ENCODE measurements at places on chromosomes 16 and 17.

GRCh38 chr16:88886845-88887521 is 20.5 kb upstream of the PABPN1L start:
- DNase-seq = no peak

- DNase-seq = no peak
Observed at GRCh38 chr16:85330694-85331188, 218.5 kb upstream of the CIBAR2 start.

DNA sequence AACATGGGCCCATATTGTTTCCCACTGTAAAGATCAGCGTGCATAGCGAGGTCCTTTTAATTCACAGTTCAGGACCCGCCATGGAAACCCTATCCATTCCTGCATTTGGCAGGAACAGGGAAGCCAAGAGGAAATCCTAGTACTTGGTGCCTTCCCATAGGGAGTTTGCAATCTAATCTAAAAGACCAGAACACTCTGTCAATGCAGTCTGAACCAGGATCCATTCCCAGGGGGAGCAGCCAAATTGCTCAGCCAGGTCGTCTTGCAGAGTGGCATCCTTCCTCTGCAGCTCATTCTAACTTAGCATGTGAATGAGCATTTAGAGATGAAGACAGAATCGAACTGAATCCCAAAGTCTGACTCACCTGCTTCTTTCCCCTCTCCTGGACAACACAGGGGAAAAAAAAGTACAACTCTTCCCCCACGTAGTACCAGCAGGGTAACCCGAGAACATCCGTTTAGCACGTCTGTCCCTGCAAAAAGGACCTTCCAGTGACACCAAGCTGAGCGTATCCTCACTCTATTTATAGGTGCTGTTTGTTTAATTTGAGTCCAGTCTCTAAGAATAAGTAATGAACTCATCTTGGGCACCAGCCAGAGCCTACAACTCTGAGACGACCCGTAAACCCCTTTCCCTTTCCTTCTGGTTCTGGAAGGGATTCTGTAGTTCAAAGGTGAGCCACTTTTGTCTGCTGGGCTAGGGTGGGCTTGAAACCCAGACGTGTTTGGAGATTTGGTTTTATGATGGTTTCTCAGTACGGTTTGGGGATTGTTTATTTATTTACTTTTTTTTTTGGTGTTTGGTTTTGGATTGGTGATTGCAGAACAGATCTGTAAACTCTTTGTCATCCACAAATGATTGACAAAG is 74.5 kb downstream of the ERCC4 start:
- DNase-seq = no peak

DNA sequence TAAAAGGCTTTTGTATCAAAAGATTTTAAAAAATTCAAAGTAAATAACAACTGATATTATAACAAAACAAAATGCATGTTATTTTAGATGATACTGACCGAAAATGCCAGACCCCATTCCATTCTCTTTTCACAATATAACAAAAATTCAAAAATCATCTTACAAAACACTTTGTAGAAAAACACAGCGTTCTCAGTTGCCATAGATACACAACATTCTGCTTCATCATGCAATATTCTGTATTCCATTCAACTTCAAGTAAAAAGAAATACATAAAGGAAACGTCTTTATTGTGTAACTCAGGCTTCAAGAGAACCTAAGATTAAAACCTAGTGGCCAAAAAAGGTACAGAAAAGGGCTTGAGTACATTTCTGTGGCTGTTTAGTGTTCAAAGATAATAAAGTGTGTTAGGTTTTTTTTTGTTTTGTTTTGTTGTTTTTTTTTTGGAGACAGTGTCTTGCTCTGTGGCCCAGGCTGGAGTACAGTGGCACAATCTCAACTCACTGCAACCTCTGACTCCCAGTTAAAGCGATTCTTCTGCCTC is 250.5 kb downstream of the CEP112 start:
- DNase-seq = no peak

DNA sequence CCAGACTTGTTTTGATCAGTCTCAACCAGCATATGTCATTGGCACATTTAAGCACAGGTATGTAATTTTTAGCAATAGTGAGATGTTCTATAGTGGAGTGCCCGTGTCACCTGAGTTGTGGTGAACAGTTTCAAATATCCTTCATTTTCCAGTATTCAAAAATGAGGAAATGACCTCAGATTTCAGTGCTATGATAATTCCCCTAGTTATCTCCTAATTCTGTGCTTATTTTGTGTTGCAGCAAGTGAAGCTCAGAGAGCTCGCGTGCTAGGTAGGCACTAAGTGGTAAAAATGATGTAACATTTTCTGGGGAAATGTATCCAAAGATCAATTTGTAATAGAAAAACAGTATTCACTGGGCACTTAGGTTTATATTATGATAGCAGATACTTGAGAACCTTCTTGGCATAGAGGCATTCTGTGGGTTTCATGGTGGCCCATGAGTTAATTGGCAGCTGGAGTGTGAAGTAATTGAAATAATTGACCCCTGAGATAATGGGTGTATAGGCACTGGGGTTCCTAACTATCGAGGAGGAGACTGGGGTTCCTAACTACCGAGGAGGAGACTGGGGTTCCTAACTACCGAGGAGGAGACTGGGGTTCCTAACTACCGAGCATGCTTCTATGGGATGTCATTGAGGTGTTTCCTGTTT is 159.1 kb downstream of the PRKCA start:
- no peak for DNase-seq

GRCh38 chr17:71666047-71666446 is 454.8 kb upstream of the SOX9 start:
- no peak for DNase-seq

DNA sequence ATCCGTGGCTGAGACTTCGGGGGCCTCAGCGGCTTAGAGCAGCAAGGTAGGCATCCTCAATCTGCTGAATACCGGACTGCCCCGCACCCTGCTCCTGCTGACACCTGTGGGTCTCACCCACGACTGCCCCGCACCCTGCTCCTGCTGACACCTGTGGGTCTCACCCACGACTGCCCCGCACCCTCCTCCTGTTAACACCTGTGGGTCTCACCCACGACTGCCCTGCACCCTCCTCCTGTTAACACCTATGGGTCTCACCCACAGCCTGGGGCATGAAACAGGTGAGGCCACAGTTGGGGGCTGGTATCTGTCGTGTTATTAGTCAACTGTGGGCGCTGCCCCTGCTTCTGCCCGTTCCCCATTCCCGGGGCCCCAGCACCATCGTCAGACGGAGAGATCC is 36.3 kb upstream of the PABPN1L start:
- DNase-seq = no peak

- no peak for DNase-seq
Observed at GRCh38 chr17:1535737-1536136, 19.3 kb upstream of the INPP5K start.

- DNase-seq = no peak
Observed at GRCh38 chr16:75000481-75001081, 1.8 kb downstream of the ZNRF1 start.

DNA sequence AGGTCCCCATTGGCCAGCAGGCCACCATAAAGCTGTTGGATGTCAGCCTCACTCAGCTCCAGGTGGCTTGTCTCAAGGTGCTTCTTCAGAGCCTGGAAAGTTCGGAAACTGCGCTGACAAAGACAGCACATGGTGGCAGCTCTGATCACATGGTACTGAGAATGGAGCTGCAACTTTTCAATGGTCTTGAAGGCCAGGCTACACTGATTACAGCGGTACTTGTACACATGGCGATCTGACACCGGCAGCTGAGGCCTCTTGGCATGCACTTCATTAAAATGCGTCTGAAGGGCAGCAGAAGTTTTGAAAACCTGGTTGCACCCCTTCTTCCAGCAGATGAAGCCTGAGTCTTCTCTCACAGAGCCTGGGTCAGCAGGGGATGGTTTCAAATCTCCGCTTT is 249.7 kb downstream of the ZFHX3 start:
- DNase-seq = no peak

GRCh38 chr17:28744104-28744971 is 527 bp downstream of the TRAF4 start:
- no peak for DNase-seq

GRCh38 chr17:9219631-9220397 is 198.5 kb downstream of the NTN1 start:
- DNase-seq = no peak

- DNase-seq = no peak
Observed at GRCh38 chr17:1454541-1454940, 1.5 kb downstream of the CRK start.

DNA sequence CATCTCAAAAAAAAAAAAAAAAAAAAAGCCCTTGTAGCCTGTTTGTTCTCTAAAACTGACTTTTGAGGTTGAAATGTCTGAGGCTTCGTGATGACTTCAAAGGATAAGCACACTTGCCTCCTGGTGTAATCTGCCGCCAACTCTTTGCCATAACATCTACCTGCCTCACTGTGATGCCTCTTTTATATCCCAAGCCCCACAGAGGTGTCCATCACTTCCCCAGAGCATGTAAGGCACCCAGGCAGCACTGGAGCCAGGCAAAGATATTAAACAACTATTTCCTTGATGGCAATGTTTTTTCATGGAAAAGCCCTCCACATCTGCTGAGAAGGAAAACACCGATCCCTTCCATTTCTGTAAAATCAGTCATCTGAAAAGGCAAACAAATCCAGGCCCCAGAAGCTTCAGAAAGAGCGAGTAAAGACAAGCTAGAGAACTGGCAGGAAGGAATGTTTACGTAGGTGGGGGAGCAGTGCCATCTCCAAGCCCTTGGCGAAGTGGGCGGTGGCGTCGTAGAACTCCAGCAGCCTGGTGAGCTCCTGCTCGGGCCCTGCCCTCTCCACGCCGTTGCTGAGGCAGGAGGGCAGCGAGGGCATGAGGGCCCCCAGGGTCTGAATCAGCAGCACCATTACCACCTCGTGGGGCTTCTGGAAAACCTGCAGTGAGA is 28.6 kb downstream of the COG7 start:
- DNase-seq = no peak

GRCh38 chr17:62630365-62631085 is 3.1 kb downstream of the MRC2 start:
- DNase-seq = no peak

DNA sequence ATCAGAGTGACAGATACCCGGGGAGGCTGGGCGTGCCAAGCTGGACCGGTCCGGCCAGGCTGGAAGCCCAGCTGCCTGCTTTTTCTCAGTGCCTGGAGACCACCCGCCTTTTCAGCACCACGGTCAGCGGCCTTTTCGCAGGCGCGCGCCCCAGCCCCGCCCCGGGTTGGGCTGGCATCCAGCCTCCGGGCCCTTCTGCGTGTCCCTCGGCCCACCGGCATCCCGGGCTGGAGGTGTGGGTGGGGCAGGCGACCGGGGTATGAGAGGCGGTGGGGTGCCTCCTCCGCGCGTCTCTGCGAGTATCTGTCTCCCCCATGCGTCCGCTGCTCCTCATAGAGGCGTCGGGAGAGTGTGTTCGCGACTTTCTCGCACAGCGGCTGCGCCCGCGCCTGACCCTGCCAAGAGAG is 102.5 kb downstream of the MRM1 start:
- DNase-seq = no peak

- no peak for DNase-seq
Observed at GRCh38 chr17:72488555-72489271, 367.9 kb downstream of the SOX9 start.

DNA sequence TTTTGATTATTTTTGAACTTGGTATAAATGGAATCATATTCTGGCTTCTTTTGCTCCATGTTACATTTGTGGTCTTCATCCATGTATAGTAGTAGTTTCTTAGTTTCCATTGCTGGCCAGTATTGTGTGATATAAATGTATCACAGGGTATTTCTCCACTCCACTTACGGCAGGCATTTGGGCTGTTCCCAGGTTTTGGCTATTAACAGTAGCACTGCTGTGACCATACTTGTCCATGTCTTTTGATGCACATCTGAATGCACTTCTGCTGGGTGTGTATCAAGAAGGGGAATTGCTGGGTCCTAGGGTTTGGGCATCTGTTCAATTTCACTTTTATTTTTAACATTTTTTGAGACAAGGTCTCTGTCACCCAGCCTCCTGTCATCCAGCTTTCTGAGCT is 13.9 kb downstream of the NTN1 start:
- no peak for DNase-seq

DNA sequence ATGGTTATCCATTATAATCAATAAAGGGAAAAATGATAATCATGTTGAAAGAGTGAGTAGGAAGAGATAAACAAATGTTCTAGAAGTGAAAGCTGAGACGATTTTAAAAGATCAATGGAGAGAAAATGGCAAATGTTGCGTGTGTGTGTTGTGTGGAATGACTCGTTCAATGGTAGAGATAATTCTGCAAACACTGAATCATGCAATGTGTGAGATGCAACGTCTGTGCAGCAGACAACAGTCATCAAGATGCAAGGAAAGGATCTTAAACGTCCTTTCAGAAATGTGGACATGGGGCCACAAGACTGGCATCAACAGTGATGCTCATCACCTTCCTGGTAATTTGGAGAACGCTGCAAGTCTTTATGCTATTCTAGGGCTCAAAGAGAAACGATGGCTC is 124.4 kb downstream of the CDYL2 start:
- no peak for DNase-seq

DNA sequence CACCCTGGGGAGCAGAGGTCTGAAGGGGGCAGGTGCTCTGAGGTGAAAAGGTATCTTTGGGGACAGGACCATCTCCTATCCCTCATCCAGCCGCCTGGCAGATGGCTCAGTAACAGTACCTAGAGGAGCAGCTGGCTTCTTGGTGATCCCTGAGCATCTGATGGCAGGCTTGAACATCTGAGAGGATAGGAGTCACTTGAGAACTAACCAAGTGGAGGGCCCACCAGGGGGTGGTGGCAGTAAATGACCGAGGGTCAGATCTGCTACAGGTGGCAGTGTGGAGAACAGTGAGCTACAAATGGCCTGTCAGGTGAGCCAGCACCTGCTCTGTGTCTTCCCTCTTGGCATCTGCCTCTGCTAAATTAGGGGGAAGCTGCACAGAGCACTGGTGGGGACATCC is 13.8 kb downstream of the HROB start:
- DNase-seq = no peak

- DNase-seq = no peak
Observed at GRCh38 chr16:81567987-81568748, 123.6 kb downstream of the CMIP start.

- no peak for DNase-seq
Observed at GRCh38 chr17:41801374-41802271, 10.1 kb downstream of the P3H4 start.

GRCh38 chr16:56848029-56848936 is 16.7 kb upstream of the SLC12A3 start:
- no peak for DNase-seq

- no peak for DNase-seq
Observed at GRCh38 chr16:1045310-1045992, 27.1 kb upstream of the SSTR5 start.
